ENCODE measurements at places on chromosomes 4 and X. TPM values are rescaled to one million over a fixed set of nuclear protein-coding genes. Genes with fewer than 3 reads are reported as not detected.

DNA sequence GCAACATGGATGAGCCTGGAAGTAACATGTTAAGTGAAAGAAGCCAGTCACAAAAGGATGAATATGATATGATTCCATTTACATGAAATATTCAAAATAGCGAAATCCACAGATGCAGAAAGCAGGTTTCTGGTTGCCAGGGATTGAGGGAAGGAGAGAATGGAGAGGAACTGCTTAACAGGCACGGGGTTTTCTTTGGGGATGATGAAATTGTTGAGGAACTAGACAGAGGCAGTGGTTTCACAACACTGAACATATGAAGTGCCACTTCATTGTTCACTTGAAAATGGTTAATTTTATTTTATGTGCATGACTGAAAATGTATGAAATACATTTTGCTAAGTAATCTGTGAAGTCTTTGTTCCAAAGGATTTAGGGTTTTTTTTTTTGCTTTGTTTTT is 182.5 kb upstream of the TBL1X start:
- no peaks in the 10 kb centered on the region for H3K36me3 ChIP-seq
- H3K4me3 ChIP-seq, result no peak overlapping the region
- no peaks in the 10 kb centered on the region for H3K27me3 ChIP-seq
- peaks cover 7% of the 10 kb centered on the region for H3K4me1 ChIP-seq
- H3K27ac ChIP-seq, result no peak overlapping the region

- H3K4me1 ChIP-seq, result no peaks in the 10 kb centered on the region
- H3K27me3 ChIP-seq, result no peaks in the 10 kb centered on the region
- no peak overlapping the region for H3K4me3 ChIP-seq
- DNase-seq, result peak; percentile 21
Measured at GRCh38 chr4:101730291-101731117, 60.0 kb upstream of the BANK1 start.

DNA sequence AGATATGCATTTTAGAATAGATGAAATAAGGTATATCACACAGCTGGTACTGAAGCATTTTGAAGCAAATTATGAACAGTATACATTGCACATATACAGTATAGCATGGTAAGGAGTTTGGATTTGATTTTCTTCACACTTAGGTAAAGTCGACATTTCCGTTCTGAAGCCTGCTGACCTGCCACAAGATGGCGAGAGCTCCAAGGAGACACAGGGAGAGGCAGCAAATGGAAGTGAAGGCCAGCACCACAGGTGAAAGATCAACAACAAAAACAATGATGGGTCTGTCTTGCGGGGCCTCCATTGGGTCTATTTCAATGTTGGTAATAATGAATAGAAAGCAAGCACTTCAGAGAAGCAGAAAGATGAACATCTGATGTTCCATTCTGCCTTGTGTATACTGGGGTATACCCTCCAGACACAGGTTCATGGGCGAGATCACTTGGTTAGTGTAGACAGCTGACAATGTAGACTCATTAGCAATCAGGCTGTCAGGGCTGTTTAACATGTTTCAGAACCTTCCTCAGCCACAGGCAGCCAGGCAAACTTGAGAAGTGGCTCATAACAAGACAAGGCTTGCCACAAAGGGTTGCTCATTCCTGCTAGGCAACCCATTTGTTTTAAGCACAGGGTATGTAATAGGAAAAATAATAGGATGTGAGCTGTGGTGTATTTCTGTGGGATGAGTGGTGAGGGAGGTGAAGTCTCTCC is 21.4 kb upstream of the NOX1 start:
- no peaks in the 10 kb centered on the region for H3K36me3 ChIP-seq
- H3K27me3 ChIP-seq, result no peaks in the 10 kb centered on the region
- H3K4me3 ChIP-seq, result no peak overlapping the region
- H3K4me1 ChIP-seq, result no peaks in the 10 kb centered on the region

DNA sequence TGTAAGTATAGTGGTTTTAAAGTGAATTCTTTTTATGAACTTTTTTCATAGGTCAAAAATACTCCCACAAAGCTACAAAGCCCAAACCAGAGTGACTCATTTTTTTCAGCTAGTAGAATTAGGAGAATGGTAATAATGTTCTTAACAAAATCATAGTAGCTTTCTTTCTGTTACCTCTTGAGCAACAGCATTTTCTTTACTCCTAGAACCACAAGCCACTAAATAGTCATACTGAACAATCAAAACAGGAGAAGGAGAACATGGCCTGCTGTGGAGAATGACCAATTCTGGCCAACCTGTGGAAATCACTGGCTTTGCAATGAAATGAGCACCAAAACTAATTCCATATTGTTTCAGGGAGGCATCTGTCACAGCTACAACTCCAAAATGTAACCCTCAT is 112.9 kb downstream of the AMMECR1 start:
- H3K27ac ChIP-seq, result no peak overlapping the region
- no peaks in the 10 kb centered on the region for H3K36me3 ChIP-seq
- H3K4me3 ChIP-seq, result no peak overlapping the region
- no peaks in the 10 kb centered on the region for H3K4me1 ChIP-seq
- no peak for DNase-seq
- no peaks in the 10 kb centered on the region for H3K27me3 ChIP-seq

- H3K36me3 ChIP-seq, result no peaks in the 10 kb centered on the region
- H3K27ac ChIP-seq, result no peak overlapping the region
- peaks cover 4% of the 10 kb centered on the region for H3K4me1 ChIP-seq
Measured at GRCh38 chrX:136953867-136954787, 73.6 kb upstream of the RBMX start.

DNA sequence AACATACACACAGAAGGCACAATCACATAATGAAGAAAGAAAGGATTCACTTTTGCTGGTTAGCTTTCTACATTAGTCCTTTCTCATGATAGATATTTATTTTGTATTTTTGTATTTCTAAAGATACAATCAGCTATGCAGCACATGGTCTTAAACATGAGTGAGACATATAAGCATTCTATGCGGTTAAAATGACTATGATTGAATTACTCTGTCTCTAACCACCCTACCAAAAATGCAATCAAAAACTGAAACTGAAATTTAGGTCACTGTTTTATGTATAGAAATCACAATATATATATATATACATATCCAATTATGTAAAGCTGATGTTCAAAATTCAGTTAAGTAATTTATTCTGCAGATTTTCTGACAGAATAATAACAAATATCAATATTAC is 21.9 kb downstream of the CXXC4 start:
- H3K27ac ChIP-seq, result no peak overlapping the region
- no peaks in the 10 kb centered on the region for H3K36me3 ChIP-seq
- no peak for DNase-seq
- no peak overlapping the region for H3K4me3 ChIP-seq
- no peaks in the 10 kb centered on the region for H3K27me3 ChIP-seq

- H3K4me1 ChIP-seq, result no peaks in the 10 kb centered on the region
- DNase-seq, result no peak
- H3K27ac ChIP-seq, result no peak overlapping the region
- no peak overlapping the region for H3K4me3 ChIP-seq
Measured at GRCh38 chr4:186910385-186910784, 186.7 kb upstream of the FAT1 start.

DNA sequence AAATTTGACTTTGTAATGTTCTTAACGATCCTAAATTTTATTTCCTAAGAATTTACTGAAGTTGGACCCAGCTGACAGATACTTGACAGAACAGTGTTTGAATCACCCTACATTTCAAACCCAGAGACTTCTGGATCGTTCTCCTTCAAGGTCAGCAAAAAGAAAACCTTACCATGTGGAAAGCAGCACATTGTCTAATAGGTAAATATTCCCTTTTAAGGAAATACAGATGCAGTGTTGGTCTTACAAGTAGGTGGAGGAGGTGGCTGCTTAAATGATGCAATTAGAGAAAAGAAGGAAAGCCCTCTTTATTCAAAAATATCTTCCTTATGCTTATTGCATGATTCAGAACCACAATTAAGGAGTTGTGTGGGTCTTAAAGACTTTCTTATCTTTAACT is 73.5 kb downstream of the RS1 start:
- no peaks in the 10 kb centered on the region for H3K4me1 ChIP-seq
- H3K4me3 ChIP-seq, result no peak overlapping the region
- no peak for DNase-seq
- H3K27me3 ChIP-seq, result no peaks in the 10 kb centered on the region

- no peaks in the 10 kb centered on the region for H3K36me3 ChIP-seq
- no peak for DNase-seq
- H3K4me1 ChIP-seq, result no peaks in the 10 kb centered on the region
- H3K27me3 ChIP-seq, result no peaks in the 10 kb centered on the region
- H3K27ac ChIP-seq, result no peak overlapping the region
- no peak overlapping the region for H3K4me3 ChIP-seq
Measured at GRCh38 chrX:69297506-69297905, 132.3 kb upstream of the PJA1 start.

DNA sequence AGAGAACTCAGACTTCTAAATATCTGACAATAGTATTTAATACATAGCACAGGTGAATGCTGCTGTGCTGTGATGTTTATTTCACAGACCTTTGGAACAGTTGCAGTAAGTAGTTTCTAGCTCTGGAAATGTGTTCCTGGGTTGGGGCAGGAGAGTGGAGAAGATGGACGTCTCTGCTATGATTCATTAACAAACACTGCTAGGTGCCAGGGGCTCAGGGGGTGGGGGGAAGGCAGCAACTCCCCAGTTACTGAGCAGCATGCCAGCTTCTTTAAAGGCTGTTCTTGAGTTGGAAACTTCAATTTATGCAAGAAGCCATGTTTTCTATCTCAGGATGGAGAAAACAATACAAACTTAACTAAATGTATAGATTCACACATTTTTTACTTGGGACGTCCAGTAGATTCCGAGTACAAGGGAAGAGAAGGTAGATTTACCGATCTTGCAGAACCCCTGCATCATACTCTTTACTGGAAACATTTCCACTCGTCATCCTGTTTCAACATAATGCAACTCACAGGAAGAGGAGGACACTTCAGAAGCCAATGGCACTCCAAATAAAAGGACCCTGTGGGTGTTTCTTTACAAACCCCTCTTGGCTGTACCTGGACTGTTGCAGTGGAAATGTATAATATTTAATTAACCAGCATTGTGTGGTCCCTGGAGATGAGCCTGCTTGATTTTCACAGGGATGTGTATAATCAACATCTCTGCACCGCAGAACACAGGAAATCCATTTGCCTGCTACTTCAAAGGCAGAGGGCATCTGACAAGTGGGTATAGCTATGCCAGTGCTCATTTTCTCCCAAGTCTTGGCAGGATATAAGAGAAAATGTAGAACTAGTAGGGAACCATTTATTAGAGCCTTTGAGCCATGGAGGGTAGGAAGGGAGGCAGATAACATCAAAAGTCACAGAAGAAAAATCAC is 171.4 kb downstream of the SH3KBP1 start:
- DNase-seq, result no peak
- no peaks in the 10 kb centered on the region for H3K27me3 ChIP-seq
- H3K4me1 ChIP-seq, result peaks cover 8% of the 10 kb centered on the region
- no peak overlapping the region for H3K4me3 ChIP-seq
- H3K27ac ChIP-seq, result no peak overlapping the region
- H3K36me3 ChIP-seq, result no peaks in the 10 kb centered on the region

DNA sequence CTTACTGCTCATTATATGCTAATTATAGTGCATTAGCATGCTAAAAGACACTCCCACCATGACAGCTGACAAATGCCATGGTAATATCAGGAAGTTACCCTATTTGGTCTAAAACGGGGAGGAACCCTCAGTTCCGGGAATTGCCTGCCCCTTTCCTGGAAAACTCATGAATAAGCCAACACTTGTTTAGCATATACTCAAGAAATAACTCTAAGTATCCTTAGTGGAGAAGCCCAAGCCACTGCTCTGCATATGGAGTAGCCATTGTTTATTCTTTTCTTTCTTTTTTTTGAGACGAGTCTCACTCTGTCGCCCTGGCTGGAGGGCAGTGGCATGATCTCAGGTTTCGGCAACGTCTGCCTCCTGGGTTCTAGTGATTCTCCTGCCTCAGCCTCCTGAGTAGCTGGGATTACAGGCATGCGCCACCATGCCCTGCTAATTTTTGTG is 15.5 kb downstream of the NUDT6 start:
- no peaks in the 10 kb centered on the region for H3K27me3 ChIP-seq
- no peak overlapping the region for H3K4me3 ChIP-seq
- no peaks in the 10 kb centered on the region for H3K4me1 ChIP-seq
- H3K27ac ChIP-seq, result no peak overlapping the region

DNA sequence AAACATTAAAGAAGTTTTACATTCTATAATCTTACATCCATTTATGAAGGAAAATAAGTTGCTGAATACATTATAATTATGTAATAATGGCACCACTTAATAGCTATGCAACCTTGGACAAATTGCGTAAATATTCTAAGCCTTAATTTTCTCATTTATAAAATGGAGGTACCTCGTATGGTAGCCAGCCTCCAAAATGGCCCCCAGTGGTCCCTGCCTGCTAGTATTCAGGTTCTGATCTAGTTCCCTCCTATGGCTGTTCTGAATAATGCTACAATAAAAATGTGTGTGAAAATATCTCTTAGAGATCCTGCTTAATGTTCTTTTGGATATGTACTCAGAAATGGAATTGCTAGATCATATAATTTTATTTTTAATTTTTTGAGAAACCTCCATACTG is 11.0 kb upstream of the NKX3-2 start:
- no peak overlapping the region for H3K4me3 ChIP-seq
- H3K27me3 ChIP-seq, result peaks cover 2% of the 10 kb centered on the region
- no peaks in the 10 kb centered on the region for H3K36me3 ChIP-seq
- no peak for DNase-seq
- H3K4me1 ChIP-seq, result no peaks in the 10 kb centered on the region
- H3K27ac ChIP-seq, result no peak overlapping the region

DNA sequence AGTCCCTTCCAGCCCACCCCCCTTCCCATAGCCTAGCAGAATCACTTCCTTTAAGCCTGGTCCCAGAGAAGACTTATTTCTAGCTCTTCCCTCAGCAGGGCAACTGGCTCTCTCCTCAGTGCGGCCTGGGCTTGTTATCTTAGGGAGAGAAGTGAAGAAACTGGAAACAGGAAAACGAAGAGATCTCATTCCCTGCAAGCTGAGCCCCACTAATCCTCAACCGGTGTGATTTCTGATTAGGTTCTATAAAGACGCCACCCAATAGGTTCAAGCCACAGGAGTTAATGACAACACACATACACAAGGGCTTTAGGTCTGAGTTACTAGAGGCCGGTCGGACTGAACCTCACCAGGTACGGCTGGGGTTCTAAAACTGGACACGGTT is 3.2 kb downstream of the GSX2 start:
- H3K4me1 ChIP-seq, result peaks cover 49% of the 10 kb centered on the region
- peaks cover 38% of the 10 kb centered on the region for H3K27me3 ChIP-seq
- no peak for DNase-seq
- no peaks in the 10 kb centered on the region for H3K36me3 ChIP-seq
- no peak overlapping the region for H3K27ac ChIP-seq

CYP4V2 gene
- 27.9 TPM for total RNA-seq

P2RY8 gene
- total RNA-seq, result 114 TPM

FAM53A gene
- 1.9 TPM for total RNA-seq

VCX2 gene
- not detected for total RNA-seq

FGFBP1 gene
- total RNA-seq, result not detected

NAP1L2 gene
- total RNA-seq, result 11.1 TPM
